ENCODE measurements at places on chromosomes 5 and 9. TPM values are rescaled to one million over a fixed set of nuclear protein-coding genes. Genes with fewer than 3 reads are reported as not detected.

Gene DNAI1
- not detected for total RNA-seq

Gene ARSI
- total RNA-seq, result 4.7 TPM

Gene COL23A1
- total RNA-seq, result 3.7 TPM

Gene PCDHGC4
- total RNA-seq, result 4.9 TPM

Gene SLC6A18
- total RNA-seq, result not detected

Gene TAF11L10
- total RNA-seq, result not detected

Gene RMRP
- total RNA-seq, result 8,462 TPM

Gene PLPPR1
- not detected for total RNA-seq

Gene OR1J2
- total RNA-seq, result not detected

Gene PAEP
- total RNA-seq, result not detected

Gene TNFSF8
- total RNA-seq, result 4.2 TPM

Measured in vagina (tissue), 2 donors.